Inflammatory macrophage treated with lipopolysaccharide for 4 hours (primary cell): ENCODE measurements at places on chromosomes 1 and 21.

DNA sequence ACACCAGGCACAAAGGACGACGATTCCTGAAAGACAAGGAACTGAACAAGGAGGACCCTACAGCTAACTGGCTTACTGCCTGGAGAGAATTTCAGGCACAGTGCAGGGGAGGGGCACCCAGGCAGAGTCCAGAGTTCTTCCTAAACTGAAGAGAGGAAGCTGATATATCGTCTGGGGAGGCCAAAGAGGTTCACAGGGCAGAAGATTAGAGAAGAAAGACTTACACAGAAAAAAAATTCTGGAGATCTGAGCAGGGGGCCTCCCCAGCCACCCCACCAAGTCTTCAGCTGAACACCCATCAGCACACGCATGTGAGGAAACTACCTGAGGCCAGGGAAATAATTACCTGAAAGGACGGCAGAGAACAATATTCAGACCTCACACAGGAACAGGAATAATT, 24.6 kb downstream of the SORT1 start:
- peak; percentile 19 for DNase-seq

GRCh38 chr1:99634971-99635624, 10.8 kb upstream of the PALMD start:
- DNase-seq = no peak

- DNase-seq = no peak
These were observed 38.5 kb upstream of the BMP8B start for GRCh38 chr1:39827201-39827600.

DNA sequence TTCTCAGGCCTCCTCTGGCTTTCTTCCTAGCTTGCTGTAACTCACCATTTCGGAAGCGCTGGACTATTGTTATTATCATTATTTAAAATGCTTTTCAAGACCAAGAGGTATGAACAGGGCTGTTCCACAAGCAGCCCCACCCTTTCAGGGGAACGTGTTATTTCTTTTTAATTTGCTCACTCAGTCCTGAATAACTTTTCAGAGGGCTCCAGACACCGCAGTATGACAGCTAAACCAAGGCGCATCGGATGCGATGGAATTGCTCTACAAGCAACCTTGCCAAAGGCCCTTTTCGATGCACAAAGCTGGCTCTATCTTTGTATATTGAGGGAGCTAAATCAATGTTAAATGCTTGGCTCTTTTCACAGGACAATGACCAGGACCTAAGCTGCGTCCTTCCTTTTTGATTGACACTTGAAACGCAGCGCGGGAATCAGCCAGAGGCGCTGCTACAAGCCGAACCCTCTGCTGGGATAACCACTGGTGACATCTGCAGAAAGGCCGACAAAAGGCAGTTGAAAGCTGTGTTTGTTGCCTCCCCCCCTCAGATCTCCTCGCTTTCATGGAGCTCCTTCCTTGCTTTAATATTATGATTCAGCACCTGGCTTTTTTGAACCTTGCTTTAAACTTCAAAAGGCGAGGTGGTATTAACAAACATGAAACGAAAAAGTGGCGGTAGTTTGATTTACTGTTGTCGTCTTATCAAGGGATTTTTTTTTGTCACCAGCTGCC, 204.7 kb upstream of the PROX1 start:
- DNase-seq = no peak

DNA sequence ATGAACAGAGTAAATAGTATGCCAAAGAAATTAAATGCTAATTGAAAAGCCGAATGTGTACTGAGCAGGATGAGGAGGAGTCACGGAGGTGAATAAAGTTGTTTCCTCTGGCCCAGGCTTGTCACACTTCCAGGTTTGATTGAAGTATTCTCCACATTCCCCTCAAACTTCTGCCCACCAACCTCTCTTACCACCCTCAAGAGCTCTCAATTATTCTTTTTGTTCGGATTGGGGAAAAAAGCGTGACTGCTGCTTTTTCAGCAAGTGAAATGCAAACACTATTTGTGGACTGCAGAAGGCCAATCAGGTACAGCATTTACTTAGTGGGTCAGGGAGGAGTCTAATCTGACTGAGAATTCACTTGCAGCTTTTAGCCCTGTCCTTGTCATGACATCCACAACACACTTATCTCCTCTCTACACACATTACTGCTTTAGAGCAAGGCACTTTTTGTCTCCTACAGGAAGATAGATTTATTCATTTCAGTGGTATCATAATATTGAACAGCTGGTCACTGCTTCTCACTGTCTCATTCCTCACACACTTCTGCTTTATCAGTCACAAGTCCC, 375.6 kb upstream of the PRMT6 start:
- no peak for DNase-seq
